Transverse colon (tissue), 4 donors: ENCODE measurements at places on chromosomes 4 and X. TPM values are rescaled to one million over a fixed set of nuclear protein-coding genes. Genes with fewer than 3 reads are reported as not detected.

Gene SPARCL1
- total RNA-seq = 228 TPM

Gene VCX2
- not detected for total RNA-seq

Gene PDGFRA
- 20.6 TPM for total RNA-seq

Gene CABS1
- not detected for total RNA-seq

GRCh38 chrX:78527263-78527662, 131.9 kb downstream of the RTL3 start:
- no peak overlapping the region for H3K4me3 ChIP-seq
- no peaks in the 10 kb centered on the region for H3K27me3 ChIP-seq
- no peak for DNase-seq
- no peak overlapping the region for H3K27ac ChIP-seq
- H3K36me3 ChIP-seq = no peaks in the 10 kb centered on the region

DNA sequence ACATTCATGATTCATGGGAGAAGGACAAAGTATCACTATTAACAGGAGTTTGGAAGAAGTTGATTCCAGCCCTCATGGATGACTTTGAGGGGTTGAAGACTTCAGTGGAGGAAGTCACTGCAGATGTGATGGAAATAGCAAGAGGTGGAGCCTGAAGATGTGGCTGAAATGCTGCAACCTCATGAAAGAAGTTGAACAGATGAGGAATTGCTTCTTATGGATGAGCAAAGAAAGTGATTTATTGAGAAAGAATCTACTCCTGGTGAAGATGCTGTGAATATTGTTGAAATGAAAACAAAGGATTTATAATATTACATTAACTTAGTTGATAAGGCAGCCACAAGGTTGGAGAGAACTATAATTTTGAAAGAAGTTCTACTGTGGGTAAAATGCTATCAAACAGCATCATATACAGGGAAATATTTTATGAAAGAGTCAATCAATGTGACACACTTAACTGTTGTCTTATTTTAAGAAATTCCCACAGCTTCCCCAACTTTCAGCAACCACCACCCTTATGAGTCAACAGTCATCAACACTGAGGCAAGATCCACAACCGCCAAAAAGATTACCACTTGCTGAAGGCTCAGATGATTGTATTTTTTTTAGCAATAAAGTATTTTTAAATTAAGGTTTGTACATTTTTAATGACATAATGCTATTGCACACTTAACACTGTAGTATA, 302.6 kb downstream of the CBLL2 start:
- no peaks in the 10 kb centered on the region for H3K27me3 ChIP-seq
- no peaks in the 10 kb centered on the region for H3K4me1 ChIP-seq
- H3K27ac ChIP-seq = no peak overlapping the region

GRCh38 chrX:10591363-10592335, 28.7 kb downstream of the MID1 start:
- H3K27ac ChIP-seq = no peak overlapping the region
- no peaks in the 10 kb centered on the region for H3K4me1 ChIP-seq
- H3K27me3 ChIP-seq = no peaks in the 10 kb centered on the region
- no peaks in the 10 kb centered on the region for H3K36me3 ChIP-seq
- H3K4me3 ChIP-seq = no peak overlapping the region

Gene GAGE2A
- total RNA-seq = not detected

DNA sequence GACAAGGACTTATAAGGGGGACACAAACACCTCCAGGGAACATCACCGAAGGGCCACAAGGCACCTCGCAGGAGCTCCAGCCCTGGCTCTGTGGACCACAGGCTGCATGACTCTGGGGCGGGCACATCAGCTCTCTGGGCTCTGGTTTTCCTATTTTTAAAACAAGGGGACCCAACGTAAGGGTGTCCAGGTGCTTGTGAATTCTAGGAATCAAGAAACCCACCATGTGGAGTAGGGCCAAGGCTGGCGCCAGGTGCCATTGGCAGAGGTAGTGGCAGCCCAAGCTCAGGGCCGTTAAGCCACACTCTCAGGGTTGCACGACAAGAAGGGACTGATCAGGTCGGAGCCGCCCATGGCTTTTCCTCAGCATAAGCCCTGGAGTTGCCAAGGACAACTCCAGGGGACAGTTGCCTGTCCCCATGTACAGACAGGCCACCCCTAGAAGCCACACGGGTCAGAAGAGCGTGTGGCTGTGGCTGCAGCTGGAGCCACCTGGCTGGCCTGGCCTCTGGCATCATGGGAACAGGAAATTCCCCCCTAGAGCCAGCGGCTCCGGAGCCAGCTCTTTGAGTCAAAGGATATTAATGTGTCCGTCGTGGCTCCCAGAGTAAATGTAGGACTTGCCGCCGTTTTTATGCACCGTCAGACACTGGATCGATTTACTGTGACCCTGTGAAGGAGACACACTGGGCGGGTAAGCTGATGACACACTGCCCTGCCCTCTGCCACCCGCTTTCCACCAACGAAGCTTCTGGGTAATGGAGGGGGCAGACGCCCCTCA, 32.5 kb downstream of the WDR1 start:
- H3K36me3 ChIP-seq = no peaks in the 10 kb centered on the region
- H3K4me1 ChIP-seq = no peaks in the 10 kb centered on the region
- H3K4me3 ChIP-seq = no peak overlapping the region
- H3K27ac ChIP-seq = no peak overlapping the region

- no peaks in the 10 kb centered on the region for H3K36me3 ChIP-seq
- peak; percentile 34 for DNase-seq
- no peaks in the 10 kb centered on the region for H3K27me3 ChIP-seq
- peak overlapping the region; percentile 83 for H3K27ac ChIP-seq
- peak overlapping the region; percentile 76 for H3K4me3 ChIP-seq
- no peaks in the 10 kb centered on the region for H3K4me1 ChIP-seq
These were observed 537 bp upstream of the PRKX start for GRCh38 chrX:3713937-3714434.

Gene TCP11X2
- not detected for total RNA-seq

DNA sequence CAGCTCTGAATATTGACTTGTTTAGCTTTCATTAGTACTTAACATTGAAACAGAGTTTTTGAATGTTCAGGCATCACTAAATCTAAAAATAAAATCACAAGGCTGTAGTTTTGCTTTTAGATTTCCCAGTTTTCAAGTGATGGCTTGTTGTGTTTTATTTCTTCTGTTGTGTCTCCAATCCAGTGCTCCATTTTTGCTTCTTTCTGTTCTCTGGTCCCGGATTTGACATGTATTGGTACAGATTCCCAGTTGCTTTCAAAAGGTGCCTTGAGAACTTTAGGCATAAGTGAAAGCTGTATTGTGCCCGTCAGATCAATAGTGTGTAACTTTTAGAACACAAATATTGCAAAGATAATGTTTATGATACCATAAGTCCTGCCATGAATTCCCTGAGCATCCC, 53.2 kb downstream of the ARHGAP10 start:
- DNase-seq = no peak
- no peak overlapping the region for H3K4me3 ChIP-seq
- no peaks in the 10 kb centered on the region for H3K27me3 ChIP-seq
- H3K4me1 ChIP-seq = peaks cover 12% of the 10 kb centered on the region
- no peak overlapping the region for H3K27ac ChIP-seq

Gene TLR8
- 0.37 TPM for total RNA-seq

GRCh38 chr4:1459081-1459721, 53.0 kb upstream of the NKX1-1 start:
- H3K27me3 ChIP-seq = peaks cover 51% of the 10 kb centered on the region
- DNase-seq = no peak
- H3K27ac ChIP-seq = no peak overlapping the region
- no peaks in the 10 kb centered on the region for H3K4me1 ChIP-seq
- no peaks in the 10 kb centered on the region for H3K36me3 ChIP-seq

DNA sequence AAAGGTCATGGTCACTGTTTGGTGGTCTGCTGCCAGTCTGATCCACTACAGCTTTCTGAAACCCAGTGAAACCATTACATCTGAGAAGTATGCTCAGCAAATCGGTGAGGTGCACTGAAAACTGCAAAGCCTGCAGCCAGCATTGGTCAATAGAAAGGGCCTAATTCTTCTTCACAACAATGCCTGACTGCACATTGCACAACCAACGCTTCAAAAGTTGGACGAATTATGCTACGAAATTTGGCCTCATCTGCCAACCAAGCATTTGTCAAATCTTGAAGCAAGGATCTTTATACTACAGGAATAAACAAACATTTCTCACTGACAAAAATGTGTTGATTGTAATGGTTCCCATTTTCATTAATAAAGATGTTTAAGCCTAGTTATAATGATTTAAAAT, 90.4 kb downstream of the EIF4E start:
- DNase-seq = no peak
- H3K27ac ChIP-seq = no peak overlapping the region
- H3K4me1 ChIP-seq = no peaks in the 10 kb centered on the region
- no peaks in the 10 kb centered on the region for H3K27me3 ChIP-seq
- H3K4me3 ChIP-seq = no peak overlapping the region

Gene CLDN22
- not detected for total RNA-seq

GRCh38 chrX:72554448-72555140, 18.0 kb downstream of the HDAC8 start:
- no peak for DNase-seq
- H3K4me1 ChIP-seq = no peaks in the 10 kb centered on the region
- H3K36me3 ChIP-seq = no peaks in the 10 kb centered on the region
- no peak overlapping the region for H3K27ac ChIP-seq
- H3K4me3 ChIP-seq = no peak overlapping the region
- no peaks in the 10 kb centered on the region for H3K27me3 ChIP-seq

Gene AKAP17A
- total RNA-seq = 53.7 TPM

Gene FAM9B
- not detected for total RNA-seq

DNA sequence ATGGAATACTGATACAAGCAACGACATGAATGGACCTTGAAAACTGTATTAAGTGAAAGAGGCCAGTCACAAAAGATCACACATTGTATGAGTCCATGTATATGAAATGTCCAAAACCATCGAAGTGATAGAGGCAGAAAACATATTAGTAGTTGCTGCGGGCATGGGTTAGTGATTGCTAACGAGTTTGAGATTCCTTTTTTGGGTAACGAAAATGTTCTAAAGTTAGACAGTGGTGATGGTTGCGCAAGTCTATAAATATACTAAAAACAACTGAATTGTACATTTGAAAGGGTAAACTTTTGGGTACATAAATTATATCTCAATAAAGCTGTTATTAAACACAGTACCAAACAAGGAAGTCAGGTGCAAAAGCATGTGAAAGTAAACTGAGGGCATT, 234.5 kb downstream of the FBXW7 start:
- no peaks in the 10 kb centered on the region for H3K27me3 ChIP-seq
- H3K4me3 ChIP-seq = no peak overlapping the region
- no peaks in the 10 kb centered on the region for H3K4me1 ChIP-seq
- no peak overlapping the region for H3K27ac ChIP-seq
- DNase-seq = no peak

Gene INTU
- 5.1 TPM for total RNA-seq

DNA sequence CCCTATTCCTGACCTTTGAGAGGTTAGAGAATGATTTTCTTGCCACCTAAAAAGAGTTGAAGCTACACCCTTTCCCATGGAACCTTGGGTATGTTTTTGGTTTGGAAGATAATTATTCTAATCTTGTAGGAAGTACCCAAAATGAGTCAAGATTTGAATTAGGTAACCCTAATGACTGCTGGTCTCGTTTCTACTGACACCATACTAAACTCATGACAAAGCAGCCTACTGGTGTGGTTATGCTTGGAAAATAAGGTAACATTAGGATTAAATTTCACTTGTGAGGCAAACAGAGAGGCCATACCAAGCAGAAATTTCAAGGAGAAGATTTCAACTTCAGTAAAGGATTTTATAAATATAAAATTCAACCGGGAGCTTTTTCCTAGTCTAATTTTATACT, 107.9 kb downstream of the FBXW7 start:
- H3K36me3 ChIP-seq = no peaks in the 10 kb centered on the region
- no peaks in the 10 kb centered on the region for H3K27me3 ChIP-seq
- no peak overlapping the region for H3K4me3 ChIP-seq

GRCh38 chr4:77093401-77093800, 17.6 kb upstream of the CCNI start:
- H3K36me3 ChIP-seq = no peaks in the 10 kb centered on the region
- no peaks in the 10 kb centered on the region for H3K27me3 ChIP-seq
- H3K4me3 ChIP-seq = no peak overlapping the region
- H3K27ac ChIP-seq = no peak overlapping the region
- no peaks in the 10 kb centered on the region for H3K4me1 ChIP-seq

GRCh38 chr4:13539047-13539618, 5.2 kb downstream of the NKX3-2 start:
- no peak for DNase-seq
- H3K4me3 ChIP-seq = no peak overlapping the region
- H3K27me3 ChIP-seq = peaks cover 100% of the 10 kb centered on the region
- peaks cover 14% of the 10 kb centered on the region for H3K4me1 ChIP-seq
- peak overlapping the region; percentile 88 for H3K27ac ChIP-seq

- no peak overlapping the region for H3K27ac ChIP-seq
- no peaks in the 10 kb centered on the region for H3K36me3 ChIP-seq
- H3K4me1 ChIP-seq = no peaks in the 10 kb centered on the region
- no peaks in the 10 kb centered on the region for H3K27me3 ChIP-seq
- no peak for DNase-seq
These were observed 56.5 kb upstream of the ARX start for GRCh38 chrX:25072247-25072646.

Gene RNF150
- total RNA-seq = 7.9 TPM

DNA sequence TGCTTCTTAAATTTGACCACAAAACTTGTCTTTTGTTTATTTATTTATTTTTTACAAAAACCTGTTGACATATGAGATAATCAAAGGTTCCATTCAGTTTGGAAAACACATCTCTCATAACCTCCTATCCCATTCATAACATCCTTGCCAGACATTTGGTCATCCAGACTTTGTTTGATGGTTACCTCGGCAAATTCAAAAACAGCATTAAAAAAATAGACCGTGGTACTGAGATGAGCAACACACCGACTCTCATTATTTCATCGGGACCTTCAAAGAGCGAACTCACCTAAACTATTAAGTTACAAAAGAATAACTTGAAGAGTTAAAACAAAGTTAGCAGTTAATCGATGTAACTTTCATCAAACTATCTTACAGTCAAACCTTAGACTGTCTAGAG, 85.8 kb upstream of the RPS6KA3 start:
- H3K27me3 ChIP-seq = no peaks in the 10 kb centered on the region
- no peak overlapping the region for H3K27ac ChIP-seq
- H3K4me1 ChIP-seq = no peaks in the 10 kb centered on the region
- no peak overlapping the region for H3K4me3 ChIP-seq
- H3K36me3 ChIP-seq = no peaks in the 10 kb centered on the region

Gene SCRG1
- total RNA-seq = 1.4 TPM

Gene TEX13C
- not detected for total RNA-seq

DNA sequence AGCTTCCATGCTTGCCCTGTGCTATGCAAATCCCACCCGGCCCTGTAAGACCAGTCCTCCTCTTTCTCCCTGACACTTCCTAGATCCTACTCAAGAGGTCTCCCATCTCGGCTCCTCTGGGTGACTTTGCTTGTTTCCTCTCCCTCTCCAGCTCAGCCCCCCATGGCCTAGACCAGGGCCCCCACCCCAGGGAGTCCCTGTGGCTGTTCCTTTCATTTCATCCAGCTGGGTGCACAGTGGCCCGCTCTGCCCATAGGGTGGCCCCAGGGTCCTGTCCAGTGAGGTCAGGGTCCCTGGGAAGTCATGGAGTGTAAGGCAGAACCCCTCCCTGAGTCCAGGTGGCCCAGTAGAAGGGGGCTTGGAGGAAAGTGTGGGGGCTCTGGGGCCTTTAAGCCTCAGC, 52.3 kb upstream of the NKX1-1 start:
- no peaks in the 10 kb centered on the region for H3K36me3 ChIP-seq
- H3K27me3 ChIP-seq = peaks cover 45% of the 10 kb centered on the region
- DNase-seq = no peak
- H3K27ac ChIP-seq = no peak overlapping the region

Gene FAM53A
- total RNA-seq = 32.9 TPM

Gene BBS12
- 2.2 TPM for total RNA-seq

Gene PWWP3B
- not detected for total RNA-seq

- no peak for DNase-seq
- no peak overlapping the region for H3K27ac ChIP-seq
- H3K4me3 ChIP-seq = no peak overlapping the region
- no peaks in the 10 kb centered on the region for H3K36me3 ChIP-seq
- no peaks in the 10 kb centered on the region for H3K27me3 ChIP-seq
These were observed 902.3 kb upstream of the SLIT2 start for GRCh38 chr4:19349416-19349815.
